ENCODE measurements at places on chromosomes 7 and 10.
A peak's percentile ranks its signal among the peaks of the same experiment; 100 is the strongest.

- no peak for DNase-seq
These were observed 770 bp downstream of the PLXNA4 start for GRCh38 chr7:132575419-132575981.

DNA sequence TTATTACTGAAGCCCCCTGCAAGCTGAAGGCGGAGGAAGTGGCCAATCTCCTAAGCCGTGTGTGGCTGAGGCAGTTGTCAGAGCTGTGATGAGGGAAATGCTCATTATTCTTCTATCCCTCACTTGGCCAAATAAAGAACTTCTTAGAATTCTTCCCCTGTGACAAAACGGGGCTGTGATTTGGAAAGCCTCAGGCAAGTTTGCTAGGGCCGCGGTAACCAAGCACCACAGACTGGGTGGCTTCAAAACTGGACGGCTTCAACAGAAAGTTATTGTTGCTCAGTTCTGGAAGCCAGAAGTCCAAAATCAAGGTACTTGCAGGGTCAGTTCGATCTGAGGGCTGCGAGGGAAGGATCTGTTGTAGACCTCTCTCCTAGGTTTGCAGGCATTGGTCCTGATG is 72.3 kb upstream of the STEAP1B start:
- DNase-seq: no peak

- DNase-seq: no peak
These were observed 169.4 kb downstream of the LRMDA start for GRCh38 chr10:75600833-75601232.

DNA sequence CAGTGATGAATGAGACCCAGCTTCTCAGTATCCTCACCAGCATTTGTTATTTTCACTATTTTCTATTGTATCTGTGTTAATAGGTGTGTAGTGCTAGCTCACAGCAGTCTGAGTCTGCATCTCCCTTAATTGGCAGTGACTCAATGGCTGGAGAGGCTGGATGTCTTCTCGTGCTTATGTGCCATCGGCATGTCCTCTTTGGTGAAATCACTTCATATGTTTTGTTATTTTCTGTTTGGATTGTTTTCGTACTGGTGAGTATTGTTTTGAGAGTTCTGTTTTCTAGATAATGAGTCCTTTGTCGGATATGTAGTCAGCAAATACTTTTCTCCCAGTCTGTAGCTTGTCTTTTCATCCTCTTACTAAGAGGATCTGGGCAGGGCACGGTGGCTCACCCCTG is 66.1 kb downstream of the AMZ1 start:
- no peak for DNase-seq

DNA sequence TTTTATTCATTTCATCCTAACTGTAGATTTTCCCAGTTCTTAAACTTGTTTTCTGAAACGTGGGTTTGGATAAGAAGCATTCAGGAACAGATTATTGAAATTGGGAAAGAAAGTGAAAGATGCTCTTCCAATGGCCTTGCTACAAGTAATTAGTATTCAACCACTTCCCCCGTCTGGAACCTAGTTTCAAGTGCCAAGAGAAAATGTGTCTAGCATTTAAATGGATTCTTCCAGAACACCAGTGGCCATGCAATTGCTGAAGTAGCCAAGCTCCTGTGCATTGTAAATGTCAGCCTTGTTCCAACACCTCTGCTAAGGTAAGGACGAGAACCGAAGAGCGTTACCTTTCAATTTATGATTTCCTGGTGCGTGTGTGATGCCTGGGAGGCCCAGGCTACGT is 68.2 kb downstream of the PFKFB3 start:
- no peak for DNase-seq

DNA sequence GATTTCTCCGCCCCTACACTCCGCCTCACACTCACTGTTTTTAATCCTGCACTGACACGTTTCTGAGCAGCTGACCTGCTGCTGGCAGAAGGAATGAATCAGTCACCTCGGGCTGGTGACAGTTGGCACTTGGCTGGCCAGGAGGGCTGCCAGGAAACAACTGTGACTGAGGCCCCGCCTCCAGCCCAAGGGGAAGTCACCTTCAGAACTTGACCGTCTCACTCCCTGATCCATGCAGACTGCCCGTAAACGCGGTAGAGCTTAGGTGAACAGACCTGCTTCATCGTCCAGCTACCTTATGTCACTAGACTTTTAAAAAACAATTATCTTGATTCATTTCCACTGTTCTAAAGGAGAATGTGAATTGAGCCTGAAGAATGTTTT is 107.5 kb downstream of the DOCK1 start:
- no peak for DNase-seq

- DNase-seq: no peak
These were observed 1015.6 kb upstream of the LRRTM3 start for GRCh38 chr10:65910209-65910608.

DNA sequence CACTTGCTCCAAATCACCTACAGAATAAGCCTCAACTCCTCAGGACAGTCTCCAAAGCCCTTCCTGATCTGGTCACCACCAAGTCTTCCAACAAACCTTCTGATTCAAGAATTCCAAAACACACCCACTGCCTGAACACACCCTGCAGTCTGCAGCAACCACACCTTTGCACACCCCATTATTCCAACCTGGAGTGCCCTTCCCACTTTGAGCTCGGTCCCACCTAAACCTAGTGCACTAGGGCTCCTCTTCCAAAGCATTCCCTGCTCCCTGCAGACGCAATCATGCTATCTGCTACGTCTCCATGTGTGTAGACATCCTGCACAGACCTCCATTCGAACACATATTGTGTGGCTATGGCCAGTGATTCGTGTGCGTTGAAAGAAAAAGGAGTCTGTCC is 289.3 kb downstream of the GRID1 start:
- DNase-seq: no peak

- DNase-seq: no peak
These were observed 138.1 kb downstream of the ARHGAP22 start for GRCh38 chr10:48466611-48467240.

DNA sequence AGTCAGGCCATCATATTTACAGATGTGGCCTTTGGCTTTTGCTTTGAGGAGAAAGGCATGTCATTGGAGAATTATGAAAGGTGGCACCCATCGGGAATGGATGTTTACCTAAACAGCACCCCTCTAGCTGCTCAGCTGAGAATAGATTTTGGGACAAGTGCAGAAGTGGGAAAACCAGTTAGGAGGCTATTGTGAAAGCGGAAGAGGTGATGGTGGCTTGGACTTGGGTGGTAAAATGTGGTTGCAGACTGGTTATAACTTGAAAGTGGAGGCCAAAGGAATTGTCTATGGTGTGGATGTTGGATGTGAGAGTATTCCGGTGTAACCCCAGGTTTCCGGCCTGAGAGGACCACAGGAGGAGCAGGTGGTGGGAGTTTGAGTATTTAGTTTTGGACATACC is 5.2 kb upstream of the SLC12A9 start:
- no peak for DNase-seq

DNA sequence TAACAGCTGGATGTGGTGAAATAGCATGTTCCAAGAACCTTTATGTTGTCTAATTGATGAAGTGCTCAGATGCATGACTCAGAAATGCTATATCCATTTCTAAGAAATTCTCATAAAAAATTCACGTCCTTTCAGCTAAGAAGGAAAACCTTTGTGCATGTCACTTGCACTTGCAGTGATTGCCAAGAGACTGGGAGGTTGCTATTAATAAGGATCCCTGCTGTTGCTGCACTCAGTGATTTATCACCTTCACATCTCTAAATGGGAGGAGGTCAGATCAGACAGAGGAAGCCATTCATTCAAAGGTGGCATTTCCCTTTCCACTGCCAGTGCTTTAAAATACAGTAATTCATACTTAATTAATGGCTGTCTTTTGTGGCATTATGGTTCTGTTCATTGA is 89.5 kb downstream of the THSD7A start:
- DNase-seq: no peak

DNA sequence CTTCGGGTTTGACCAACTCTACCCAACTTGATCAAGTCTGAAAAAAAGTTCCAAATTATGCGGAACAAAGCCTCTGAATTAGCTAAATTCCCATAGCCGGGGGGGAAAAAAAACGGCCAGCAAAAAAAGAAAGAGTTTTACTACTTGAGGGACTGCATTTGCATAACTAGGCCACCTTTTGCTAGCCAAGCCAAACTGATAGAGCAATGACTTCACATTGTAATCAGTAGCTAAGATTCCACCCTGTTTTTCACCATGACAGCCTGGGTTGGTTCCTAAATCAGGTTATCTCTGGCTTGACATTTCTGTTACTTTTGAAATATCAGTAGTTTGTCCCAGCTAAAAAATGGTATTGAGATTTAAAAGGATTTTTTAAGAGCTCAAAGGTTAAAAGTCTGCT is 31.4 kb upstream of the CREB3L2 start:
- no peak for DNase-seq

DNA sequence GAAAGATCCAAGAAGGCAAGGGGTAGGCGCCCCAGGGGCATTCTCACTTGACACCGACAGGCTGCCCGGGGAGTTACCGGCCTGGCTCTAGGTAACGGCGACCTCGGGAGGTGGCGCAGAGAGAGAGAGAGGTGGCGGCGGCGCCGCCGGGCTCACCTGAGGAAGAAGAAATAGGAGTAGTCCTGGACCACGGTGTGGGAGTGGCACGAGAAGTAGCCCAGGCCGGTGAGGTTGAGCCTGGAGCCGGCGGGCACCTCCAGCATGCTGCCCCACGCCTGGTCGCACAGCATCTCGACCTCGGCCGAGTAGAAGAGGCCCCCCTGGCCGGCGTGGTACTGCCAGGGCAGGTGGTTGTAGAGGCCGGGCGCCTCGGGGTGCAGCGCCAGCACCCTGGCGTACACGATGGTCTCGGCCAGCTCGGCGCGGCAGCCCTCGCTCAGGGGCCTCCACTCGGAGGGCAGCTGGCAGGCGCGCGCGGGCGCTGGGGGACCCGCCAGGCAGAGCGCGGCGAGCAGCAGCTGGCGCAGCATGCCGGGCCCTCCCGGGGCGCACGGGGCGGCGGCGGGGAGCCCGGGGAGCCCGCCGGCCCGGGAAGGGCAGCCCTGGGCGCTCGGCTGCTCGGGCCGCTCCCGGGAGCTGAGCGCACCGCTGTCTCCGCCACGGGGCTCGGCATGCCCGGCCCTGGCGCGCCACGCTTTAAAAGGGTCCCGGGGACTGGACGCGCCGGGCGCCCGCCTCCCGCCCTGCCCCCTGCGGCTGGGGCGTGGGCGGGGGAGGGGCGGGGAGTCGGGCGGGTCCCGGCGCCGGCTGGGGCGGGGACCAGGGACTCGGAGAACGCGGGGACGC is at the start of gene CCDC3:
Gene CCDC3 (minus strand): TSS at position 673 of the 846 bp plus-strand sequence. CDS start 143 bp downstream, at position 530.
- DNase-seq: no peak

DNA sequence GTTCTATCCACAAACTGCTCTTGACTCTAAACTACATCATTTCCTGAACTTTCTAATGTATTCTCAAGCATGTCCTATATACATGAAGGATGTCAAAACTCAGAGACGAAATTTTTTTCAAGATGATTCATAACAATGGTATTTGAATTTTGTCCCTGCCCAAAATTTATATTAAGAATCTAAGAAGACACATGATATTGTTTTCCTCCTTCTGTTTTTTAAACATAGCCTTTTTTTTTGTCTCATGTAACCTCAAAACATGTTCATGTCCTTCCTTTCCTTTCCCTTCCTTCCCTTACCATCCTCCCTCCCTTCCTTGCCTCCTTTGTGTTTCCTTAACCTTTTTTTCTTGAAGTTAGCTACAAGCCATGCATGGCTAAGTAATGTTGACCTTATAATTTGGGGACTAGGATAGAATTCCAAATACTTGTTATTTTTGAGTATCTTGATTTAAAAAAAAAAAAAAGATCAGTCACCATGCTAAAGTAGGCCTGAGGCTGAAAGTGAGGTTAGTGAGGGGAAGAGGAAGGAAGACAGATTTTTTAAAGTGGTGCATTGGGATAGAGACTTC is 163.0 kb downstream of the SUGCT start:
- no peak for DNase-seq

GRCh38 chr7:115952832-115953231 is 77.7 kb downstream of the TFEC start:
- DNase-seq: no peak

- no peak for DNase-seq
These were observed 203.4 kb upstream of the AHR start for GRCh38 chr7:17094963-17095574.

DNA sequence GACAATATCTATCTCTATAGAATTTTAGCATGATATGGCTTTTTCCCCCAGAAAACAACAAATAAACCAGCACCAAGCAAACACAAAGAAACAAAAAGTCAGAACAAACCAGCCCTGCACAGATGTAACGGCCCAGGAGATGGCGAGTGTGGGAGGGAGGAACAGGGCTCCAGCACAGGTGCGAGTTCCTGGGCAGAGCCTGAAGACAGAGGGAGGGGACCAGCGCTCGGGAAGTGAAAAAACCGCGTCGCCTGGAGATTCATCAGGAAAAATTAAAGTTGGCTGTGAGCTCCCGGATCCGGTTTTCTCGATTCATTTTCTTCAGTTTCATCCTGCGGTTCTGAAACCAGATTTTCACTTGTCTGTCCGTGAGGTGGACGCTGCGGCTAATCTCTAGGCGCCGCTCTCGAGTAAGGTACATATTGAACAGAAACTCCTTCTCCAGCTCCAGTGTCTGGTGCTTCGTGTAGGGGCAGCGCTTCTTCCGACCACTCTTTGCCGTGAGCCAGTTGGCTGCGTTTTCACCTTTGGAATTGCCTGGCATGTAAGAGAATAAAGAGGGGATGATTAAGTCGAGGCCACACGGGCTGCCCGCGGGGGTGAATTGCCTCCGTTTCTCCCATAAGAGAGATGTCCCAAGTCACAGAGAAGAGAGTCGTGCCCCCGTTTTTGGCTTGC is 2.3 kb downstream of the HOXA10 start:
- DNase-seq: peak; percentile 10

DNA sequence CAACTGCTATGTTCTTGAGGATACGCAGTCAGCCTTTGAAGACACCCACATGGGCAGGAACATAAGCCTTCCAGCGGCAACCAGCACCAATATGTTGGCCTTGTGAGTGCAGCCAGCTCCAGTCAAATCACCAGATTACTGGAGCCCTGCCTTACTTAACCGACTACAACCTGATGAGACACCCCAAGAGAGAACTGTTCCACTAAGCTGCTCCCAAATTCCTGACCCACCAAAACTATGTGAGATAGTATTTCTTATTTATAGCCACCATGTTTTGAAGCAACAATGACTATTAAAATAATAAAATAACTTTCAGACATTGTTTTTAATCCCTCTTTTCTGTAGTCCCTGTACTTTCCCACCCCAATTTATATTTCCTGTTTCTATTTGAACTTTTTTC is 179.6 kb downstream of the ADK start:
- no peak for DNase-seq

DNA sequence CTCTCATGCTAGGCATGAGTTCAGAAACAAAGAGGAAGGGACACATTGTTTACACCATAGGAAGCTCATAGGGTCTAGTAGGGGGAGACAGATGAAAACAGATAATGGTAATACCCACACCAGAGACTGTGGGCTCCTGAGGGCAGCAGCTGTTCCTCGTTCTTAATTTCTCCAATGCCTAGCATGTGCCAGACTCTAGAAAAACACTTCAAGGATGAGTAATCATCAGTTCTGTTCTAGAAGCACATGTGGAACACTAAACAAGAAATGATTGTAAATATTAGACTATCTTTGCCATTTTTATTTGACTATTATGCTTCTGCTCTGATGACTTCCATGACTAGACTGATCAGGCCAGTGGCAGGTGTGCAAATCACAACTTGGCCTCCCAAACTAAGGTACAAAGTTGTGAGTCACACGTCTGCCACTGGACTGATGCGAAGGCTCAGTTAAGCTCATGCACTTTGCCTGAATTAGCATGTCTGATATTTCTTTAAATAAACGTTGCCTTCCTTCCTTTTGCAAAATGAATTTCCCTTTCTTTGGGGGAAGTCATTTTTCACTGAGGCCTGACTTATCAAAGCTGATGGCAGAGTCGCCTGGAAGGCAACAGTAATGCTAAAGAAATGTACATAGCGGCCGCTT is 89.2 kb upstream of the FGL2 start:
- no peak for DNase-seq
